ENCODE measurements at places on chromosomes 6 and 20.

DNA sequence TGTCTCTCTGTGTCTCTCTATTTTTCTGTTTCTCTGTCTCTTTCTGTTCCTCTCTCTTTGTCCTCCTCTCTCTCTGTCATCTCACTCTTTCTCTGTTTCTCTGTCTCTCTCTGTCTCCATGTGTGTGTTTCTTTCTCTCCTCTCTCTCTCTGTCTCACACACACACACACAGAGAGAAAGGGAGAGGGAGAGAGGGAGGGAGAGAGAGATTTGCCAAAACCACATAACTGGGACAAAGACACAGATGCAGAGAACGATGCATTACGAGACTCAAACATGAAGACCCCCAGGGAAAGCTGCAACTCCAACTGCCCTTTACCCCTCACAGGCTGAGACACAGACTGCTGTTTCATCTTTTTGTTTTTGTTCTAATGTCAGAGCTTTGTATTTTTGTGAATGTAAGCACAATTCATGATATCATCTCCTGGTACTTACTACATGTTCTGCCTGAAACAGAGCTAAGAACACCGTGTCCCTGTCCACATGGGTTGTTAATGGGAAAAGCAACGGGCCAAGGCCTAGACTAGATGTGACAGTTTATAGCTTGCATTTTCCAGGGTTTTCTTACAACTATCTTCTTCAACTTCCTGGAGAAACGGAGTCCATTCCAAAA lies 177.1 kb upstream of the ARID1B start:
- H3K4me3 ChIP-seq, result no peak overlapping the region
- H3K27me3 ChIP-seq, result no peaks in the 10 kb centered on the region
- no peaks in the 10 kb centered on the region for H3K4me1 ChIP-seq
- H3K36me3 ChIP-seq, result no peaks in the 10 kb centered on the region
- no peak for DNase-seq
- no peak overlapping the region for H3K27ac ChIP-seq

- H3K27me3 ChIP-seq, result no peaks in the 10 kb centered on the region
- peak overlapping the region; percentile 87 for H3K4me3 ChIP-seq
- no peaks in the 10 kb centered on the region for H3K36me3 ChIP-seq
- H3K27ac ChIP-seq, result peak overlapping the region; percentile 92
- no peak for DNase-seq
Observed at GRCh38 chr6:35258858-35259193, 709 bp upstream of the ZNF76 start.

- H3K36me3 ChIP-seq, result no peaks in the 10 kb centered on the region
- H3K27ac ChIP-seq, result no peak overlapping the region
- no peaks in the 10 kb centered on the region for H3K27me3 ChIP-seq
- DNase-seq, result no peak
- H3K4me3 ChIP-seq, result no peak overlapping the region
Observed at GRCh38 chr6:6932968-6933367, 174.8 kb upstream of the RREB1 start.

- H3K4me1 ChIP-seq, result no peaks in the 10 kb centered on the region
- no peaks in the 10 kb centered on the region for H3K27me3 ChIP-seq
- H3K36me3 ChIP-seq, result no peaks in the 10 kb centered on the region
Observed at GRCh38 chr20:15706719-15707118, 866.5 kb downstream of the KIF16B start.

DNA sequence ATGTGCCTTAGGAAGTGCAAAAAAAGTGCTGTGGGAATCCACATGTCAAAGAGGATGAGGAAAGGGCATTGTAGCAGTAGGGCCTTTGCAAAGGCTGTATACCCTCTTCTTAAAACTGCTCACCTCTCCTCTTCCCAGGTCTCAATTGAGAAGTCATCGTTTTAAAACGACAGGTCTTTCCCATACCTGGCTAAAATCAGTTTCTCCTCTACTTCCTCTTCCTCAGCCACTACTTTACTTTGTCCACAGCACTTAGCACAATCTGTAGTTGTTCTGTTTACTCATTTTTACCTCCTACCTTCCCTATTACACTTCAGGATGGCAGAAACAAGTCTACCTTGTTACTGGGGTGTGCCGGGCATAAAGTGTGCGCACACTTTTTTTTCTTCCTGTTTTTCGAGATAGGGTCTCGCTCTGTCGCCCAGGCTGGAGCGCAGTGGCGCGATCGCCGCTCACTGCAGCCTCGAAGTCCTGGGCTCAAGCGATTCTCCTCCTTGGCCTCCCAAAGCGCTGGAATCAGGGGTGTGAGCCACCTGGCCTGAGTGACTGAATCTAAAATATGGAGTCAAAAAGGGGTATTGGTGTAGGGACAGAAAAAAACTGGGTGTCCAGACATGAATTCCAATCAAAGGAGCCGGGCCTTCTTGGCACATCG lies 9.8 kb upstream of the ELOVL5 start:
- peaks cover 13% of the 10 kb centered on the region for H3K4me1 ChIP-seq
- H3K27me3 ChIP-seq, result no peaks in the 10 kb centered on the region
- peak overlapping the region; percentile 95 for H3K27ac ChIP-seq
- H3K4me3 ChIP-seq, result peak overlapping the region; percentile 91
- DNase-seq, result no peak

DNA sequence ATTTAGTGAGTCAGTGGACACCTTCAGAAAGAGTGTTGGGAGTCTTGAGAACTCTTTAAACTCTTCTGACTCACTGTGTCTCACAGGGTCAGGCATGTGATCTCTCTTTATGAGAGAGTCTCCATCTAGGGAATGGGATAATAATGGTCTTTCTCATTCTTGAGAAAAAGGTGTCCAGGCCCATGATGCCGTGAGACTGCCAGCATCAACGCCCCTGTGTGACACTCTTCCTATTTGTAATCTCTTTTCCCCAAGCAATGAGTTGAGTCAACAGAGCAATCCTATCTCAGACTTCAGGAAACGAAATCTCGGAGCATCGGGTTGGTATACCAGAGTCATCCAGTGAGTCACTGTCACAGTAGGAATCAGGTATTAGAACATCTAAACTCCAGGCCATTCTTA lies 82.3 kb upstream of the BMP2 start:
- no peak overlapping the region for H3K27ac ChIP-seq
- DNase-seq, result no peak
- no peaks in the 10 kb centered on the region for H3K4me1 ChIP-seq
- H3K36me3 ChIP-seq, result no peaks in the 10 kb centered on the region
- no peaks in the 10 kb centered on the region for H3K27me3 ChIP-seq
- no peak overlapping the region for H3K4me3 ChIP-seq

- DNase-seq, result no peak
- H3K4me1 ChIP-seq, result no peaks in the 10 kb centered on the region
- H3K27ac ChIP-seq, result no peak overlapping the region
- no peaks in the 10 kb centered on the region for H3K36me3 ChIP-seq
- no peak overlapping the region for H3K4me3 ChIP-seq
- no peaks in the 10 kb centered on the region for H3K27me3 ChIP-seq
Observed at GRCh38 chr6:69881322-69882151, 15.2 kb downstream of the COL19A1 start.

DNA sequence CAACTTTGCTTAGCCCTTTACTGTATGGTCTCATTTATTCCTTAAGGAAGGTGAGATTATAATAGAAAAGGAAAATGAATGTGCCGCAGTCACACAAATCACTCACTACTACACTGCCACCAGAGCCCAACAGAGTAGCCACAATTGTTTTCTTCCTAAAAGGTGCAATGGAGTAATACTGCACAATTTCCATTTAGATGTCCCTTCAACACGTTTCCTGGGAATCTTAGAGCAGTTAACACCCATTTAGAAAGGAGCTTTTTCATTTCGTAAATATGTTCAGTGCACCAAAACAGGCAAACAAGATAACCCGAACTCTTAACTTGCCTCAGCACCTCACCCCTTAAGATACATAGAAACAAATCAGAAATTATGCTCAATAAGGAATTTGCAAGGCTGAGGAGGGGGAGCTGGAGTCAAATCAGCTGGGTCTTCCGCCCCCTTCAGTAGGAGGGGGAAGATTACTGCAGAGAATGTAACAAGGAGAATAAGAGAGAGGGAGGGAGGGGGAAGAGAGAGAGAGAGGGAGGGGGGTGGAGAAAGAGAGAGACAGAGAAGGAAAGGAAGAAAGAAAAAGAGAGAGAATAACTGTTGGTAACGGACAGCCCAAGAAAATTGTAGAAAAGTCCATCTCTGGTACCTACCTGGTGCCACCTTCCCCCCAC lies 155.5 kb downstream of the BCAS1 start:
- H3K4me1 ChIP-seq, result peaks cover 39% of the 10 kb centered on the region
- H3K27me3 ChIP-seq, result no peaks in the 10 kb centered on the region
- DNase-seq, result no peak
- H3K4me3 ChIP-seq, result peak overlapping the region; percentile 46
- no peaks in the 10 kb centered on the region for H3K36me3 ChIP-seq
- H3K27ac ChIP-seq, result peak overlapping the region; percentile 93

DNA sequence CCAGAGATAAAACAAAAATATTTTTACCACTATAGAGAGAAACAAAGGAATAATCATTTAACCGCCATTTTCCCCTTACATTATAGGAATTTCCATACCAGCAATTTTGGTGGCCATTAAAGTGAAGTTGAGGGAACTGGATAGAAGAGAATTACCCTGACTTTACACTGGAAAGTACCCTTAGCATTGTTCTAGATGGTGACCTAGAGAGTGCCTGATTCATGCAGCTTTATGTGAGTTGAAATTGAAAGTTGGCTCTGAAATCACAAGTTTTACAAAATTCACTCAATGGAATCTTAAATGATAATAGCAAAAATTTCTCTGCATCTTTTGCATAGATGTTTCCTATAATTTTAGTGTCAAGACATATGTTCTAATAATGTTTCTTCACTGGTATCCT lies 55.7 kb upstream of the PREP start:
- DNase-seq, result no peak
- H3K4me1 ChIP-seq, result no peaks in the 10 kb centered on the region
- H3K4me3 ChIP-seq, result no peak overlapping the region
- no peak overlapping the region for H3K27ac ChIP-seq

GRCh38 chr6:139016337-139017213 lies 12.0 kb upstream of the ABRACL start:
- no peak for DNase-seq
- no peak overlapping the region for H3K27ac ChIP-seq
- H3K27me3 ChIP-seq, result no peaks in the 10 kb centered on the region
- H3K4me3 ChIP-seq, result no peak overlapping the region

- H3K36me3 ChIP-seq, result no peaks in the 10 kb centered on the region
- H3K4me3 ChIP-seq, result no peak overlapping the region
- no peak overlapping the region for H3K27ac ChIP-seq
- H3K27me3 ChIP-seq, result no peaks in the 10 kb centered on the region
Observed at GRCh38 chr20:38113401-38114325, 51.4 kb downstream of the TGM2 start.

GRCh38 chr20:36854348-36855240 lies 21.3 kb upstream of the TLDC2 start:
- peak overlapping the region; percentile 89 for H3K27ac ChIP-seq
- no peaks in the 10 kb centered on the region for H3K27me3 ChIP-seq
- no peaks in the 10 kb centered on the region for H3K36me3 ChIP-seq
- peaks cover 55% of the 10 kb centered on the region for H3K4me1 ChIP-seq
- DNase-seq, result peak; percentile 65

GRCh38 chr6:1930356-1930755 lies 315.0 kb downstream of the GMDS start:
- no peaks in the 10 kb centered on the region for H3K4me1 ChIP-seq
- H3K4me3 ChIP-seq, result no peak overlapping the region
- no peaks in the 10 kb centered on the region for H3K36me3 ChIP-seq
- no peak for DNase-seq

- no peak overlapping the region for H3K4me3 ChIP-seq
- no peak for DNase-seq
- peaks cover 21% of the 10 kb centered on the region for H3K27me3 ChIP-seq
- H3K27ac ChIP-seq, result no peak overlapping the region
- no peaks in the 10 kb centered on the region for H3K36me3 ChIP-seq
Observed at GRCh38 chr6:37556881-37557644, 57.4 kb upstream of the CCDC167 start.

GRCh38 chr6:18036781-18037180 lies 49.3 kb upstream of the KIF13A start:
- H3K27me3 ChIP-seq, result no peaks in the 10 kb centered on the region
- no peak for DNase-seq
- H3K4me3 ChIP-seq, result no peak overlapping the region
- no peak overlapping the region for H3K27ac ChIP-seq

- no peak for DNase-seq
- peaks cover 21% of the 10 kb centered on the region for H3K4me1 ChIP-seq
- H3K36me3 ChIP-seq, result no peaks in the 10 kb centered on the region
- no peaks in the 10 kb centered on the region for H3K27me3 ChIP-seq
Observed at GRCh38 chr6:139879823-139880356, 505.4 kb upstream of the CITED2 start.

GRCh38 chr6:71544906-71545305 lies 256.3 kb downstream of the OGFRL1 start:
- no peaks in the 10 kb centered on the region for H3K36me3 ChIP-seq
- H3K27ac ChIP-seq, result no peak overlapping the region
- H3K27me3 ChIP-seq, result no peaks in the 10 kb centered on the region
- DNase-seq, result no peak
- H3K4me3 ChIP-seq, result no peak overlapping the region

GRCh38 chr6:6545616-6546317 lies 42.8 kb upstream of the LY86 start:
- H3K4me3 ChIP-seq, result peak overlapping the region; percentile 44
- no peaks in the 10 kb centered on the region for H3K36me3 ChIP-seq
- no peak for DNase-seq
- H3K27ac ChIP-seq, result no peak overlapping the region
- peaks cover 10% of the 10 kb centered on the region for H3K4me1 ChIP-seq

GRCh38 chr6:111677249-111677990 lies 71.7 kb upstream of the TRAF3IP2 start:
- no peaks in the 10 kb centered on the region for H3K27me3 ChIP-seq
- H3K4me1 ChIP-seq, result peaks cover 33% of the 10 kb centered on the region
- no peak overlapping the region for H3K4me3 ChIP-seq
- no peaks in the 10 kb centered on the region for H3K36me3 ChIP-seq

GRCh38 chr6:159540152-159540551 lies 152.9 kb downstream of the SOD2 start:
- H3K27me3 ChIP-seq, result no peaks in the 10 kb centered on the region
- no peak for DNase-seq
- H3K36me3 ChIP-seq, result no peaks in the 10 kb centered on the region

GRCh38 chr6:40545954-40546353 lies 41.2 kb downstream of the LRFN2 start:
- no peaks in the 10 kb centered on the region for H3K27me3 ChIP-seq
- no peaks in the 10 kb centered on the region for H3K36me3 ChIP-seq
- no peak overlapping the region for H3K27ac ChIP-seq

GRCh38 chr6:139407718-139408222 lies 33.3 kb upstream of the CITED2 start:
- no peaks in the 10 kb centered on the region for H3K36me3 ChIP-seq
- H3K4me1 ChIP-seq, result no peaks in the 10 kb centered on the region
- no peak overlapping the region for H3K27ac ChIP-seq
- DNase-seq, result no peak
- no peak overlapping the region for H3K4me3 ChIP-seq

- DNase-seq, result peak; percentile 92
- H3K4me3 ChIP-seq, result peak within 1 kb of the TSS; percentile 53
- H3K4me1 ChIP-seq, result no peaks in the 10 kb centered on the region
Observed at GRCh38 chr20:10034717-10035571, at the start of gene ANKEF1. Gene ANKEF1 (plus strand): TSS chr20:10034987. CDS start chr20:10038302, 3,315 bp downstream.

- no peaks in the 10 kb centered on the region for H3K36me3 ChIP-seq
- H3K4me3 ChIP-seq, result no peak overlapping the region
- no peak for DNase-seq
- no peaks in the 10 kb centered on the region for H3K27me3 ChIP-seq
- H3K27ac ChIP-seq, result no peak overlapping the region
Observed at GRCh38 chr20:1832634-1833033, 62.6 kb upstream of the SIRPA start.
